ENCODE measurements at places on chromosomes 5 and 9.

- DNase-seq = no peak
Observed at GRCh38 chr5:54713923-54714581, 196.5 kb downstream of the SNX18 start.

- no peak for DNase-seq
Observed at GRCh38 chr5:138353560-138354080, 1.1 kb downstream of the KDM3B start.

DNA sequence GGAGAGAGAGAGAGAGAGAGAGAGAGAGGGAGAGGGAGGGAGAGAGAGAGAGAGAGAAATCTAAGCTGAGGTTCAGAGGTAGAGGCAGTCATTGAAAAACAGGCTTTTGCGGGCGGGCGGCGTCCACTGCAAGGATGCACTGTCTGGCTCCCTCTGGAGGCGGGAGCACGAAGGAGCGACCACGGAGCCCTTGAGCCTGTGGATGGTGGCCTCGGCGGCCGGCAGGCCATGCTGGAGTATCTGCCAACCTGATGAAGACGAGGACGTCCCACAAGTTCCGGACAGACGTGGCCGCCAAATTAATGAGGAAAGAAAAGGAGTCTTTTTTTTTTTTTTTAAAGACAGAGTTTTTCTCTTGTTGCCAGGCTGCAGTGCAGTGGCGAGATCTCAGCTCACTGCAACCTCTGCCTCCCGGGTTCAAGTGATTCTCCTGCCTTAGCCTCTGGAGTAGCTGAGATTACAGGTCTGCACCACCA is 2.2 kb upstream of the CCDC125 start:
- peak; percentile 58 for DNase-seq

GRCh38 chr5:143314659-143315058 is 88.8 kb downstream of the NR3C1 start:
- no peak for DNase-seq

GRCh38 chr5:181163487-181164075 is 16.2 kb downstream of the OR2V2 start:
- no peak for DNase-seq

- no peak for DNase-seq
Observed at GRCh38 chr9:87766697-87767096, 40.8 kb downstream of the CTSL start.

- DNase-seq = no peak
Observed at GRCh38 chr9:35914301-35914807, 5.1 kb downstream of the SPAAR start.

GRCh38 chr5:155455791-155456514 is 442.4 kb downstream of the KIF4B start:
- no peak for DNase-seq

DNA sequence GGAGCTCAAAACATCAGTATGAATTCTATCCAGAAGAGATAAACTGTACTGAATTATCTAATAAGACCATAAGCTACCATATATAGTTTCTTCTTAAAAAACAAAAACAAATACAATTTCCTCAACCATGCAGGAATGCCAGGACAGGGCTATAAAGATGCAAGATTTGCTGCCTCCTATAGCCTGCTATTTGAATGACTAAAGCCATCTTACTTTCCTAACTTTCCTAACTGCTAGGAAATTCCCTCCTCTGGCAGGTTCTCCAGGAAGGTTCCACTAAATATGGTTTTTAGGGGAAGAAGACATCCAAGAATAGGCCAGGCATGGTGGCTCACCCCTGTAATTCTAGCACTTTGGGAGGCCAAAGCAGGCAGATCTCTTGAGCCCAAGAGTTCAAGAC is 15.1 kb downstream of the KIF27 start:
- DNase-seq = no peak

GRCh38 chr5:174563899-174564298 is 160.5 kb upstream of the MSX2 start:
- no peak for DNase-seq

DNA sequence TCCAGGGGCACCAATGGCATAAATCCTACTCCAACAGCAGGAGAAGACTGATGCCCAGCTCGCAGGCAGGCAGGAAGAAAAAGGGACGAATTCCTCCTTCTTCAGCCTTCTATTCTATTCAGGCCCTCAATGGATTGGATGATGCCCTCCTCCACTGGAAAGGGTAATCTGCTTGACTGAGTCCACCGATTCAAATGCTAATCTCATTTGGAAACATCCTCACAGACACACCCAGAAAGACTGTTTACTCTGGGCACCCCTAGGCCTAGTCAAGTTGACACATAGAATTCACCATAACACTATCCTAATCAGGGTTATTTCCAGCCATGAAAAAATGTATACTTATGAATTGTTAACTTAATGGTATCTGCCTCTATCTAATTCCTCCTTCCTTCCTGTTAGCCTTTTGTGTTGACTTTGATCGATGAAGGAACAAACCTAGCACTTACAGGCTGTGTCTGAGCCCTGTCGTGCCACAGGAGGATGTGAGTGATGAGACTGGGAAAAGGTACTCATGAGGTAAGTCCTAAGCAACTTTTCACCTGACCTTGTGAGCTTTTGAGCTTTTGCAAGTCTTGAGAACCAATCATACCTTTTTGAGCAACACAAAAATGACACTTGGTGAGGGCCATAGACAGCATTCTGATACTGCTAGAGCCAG is 36.5 kb downstream of the FOXD1 start:
- DNase-seq = no peak

DNA sequence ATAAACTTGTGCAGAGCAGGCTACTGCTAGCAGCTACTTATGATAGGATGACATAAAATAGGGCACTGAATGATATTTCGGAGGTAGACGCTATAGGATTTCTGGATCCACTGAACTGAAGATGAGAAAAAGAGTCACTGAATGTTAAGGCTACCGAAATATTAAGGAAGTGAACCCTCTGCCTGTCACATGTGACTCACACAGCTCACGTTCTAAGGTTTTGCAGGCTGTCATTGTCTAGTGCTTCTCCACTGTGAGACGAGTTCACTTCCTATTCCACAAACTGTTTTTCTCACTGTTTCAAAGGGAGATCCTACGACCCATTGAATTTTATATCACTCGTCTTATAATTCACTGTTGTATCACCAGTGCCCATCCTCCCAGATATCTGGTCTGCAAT is 100.8 kb downstream of the CTNND2 start:
- no peak for DNase-seq

GRCh38 chr5:175489693-175490443 is 11.5 kb downstream of the SFXN1 start:
- no peak for DNase-seq

- no peak for DNase-seq
Observed at GRCh38 chr5:32276173-32276853, 36.4 kb downstream of the MTMR12 start.

DNA sequence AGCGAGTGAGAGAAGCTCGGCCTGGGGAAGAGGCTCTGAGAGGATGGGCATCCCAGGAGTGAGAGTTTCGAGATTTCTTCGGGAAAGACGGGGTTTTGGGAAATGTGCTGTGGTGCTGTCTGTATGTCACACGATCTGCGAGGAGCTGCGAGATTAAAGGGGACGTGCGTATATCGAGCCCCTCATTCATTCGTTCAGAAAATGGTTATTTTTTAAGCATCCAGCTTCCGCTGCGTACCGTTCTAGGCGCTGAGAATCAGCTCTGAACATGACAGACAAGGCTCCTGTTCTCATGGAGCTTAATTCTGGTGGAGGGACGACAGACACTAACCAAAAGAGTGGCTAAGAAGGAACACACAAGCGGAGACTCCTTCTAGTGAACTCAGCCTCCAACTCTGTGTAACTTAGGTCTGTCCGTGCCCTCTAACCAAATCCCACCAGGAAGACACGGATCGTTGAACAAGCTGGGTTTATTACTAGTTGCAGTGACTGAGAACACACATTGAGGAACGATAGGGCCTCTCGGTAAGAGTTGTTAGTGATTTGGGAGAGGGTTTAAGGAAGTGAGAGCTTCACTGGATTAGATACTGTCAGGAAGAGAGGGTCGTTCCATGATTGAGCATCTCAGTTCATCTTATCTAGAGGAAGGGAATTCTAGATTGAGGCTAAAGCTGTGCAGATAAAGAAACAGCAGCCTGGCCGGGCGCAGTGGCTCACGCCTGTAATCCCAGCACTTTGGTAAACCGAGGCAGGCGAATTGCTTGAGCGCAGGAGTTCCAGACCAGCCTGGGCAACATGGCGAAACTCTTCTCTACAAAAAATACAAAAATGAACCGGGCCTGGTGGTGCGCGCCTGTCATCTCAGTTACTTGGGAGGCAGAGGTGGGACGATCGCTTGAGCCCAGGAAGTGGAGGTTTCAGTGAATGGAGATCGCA is 1.0 kb upstream of the FBXW11 start:
- no peak for DNase-seq

DNA sequence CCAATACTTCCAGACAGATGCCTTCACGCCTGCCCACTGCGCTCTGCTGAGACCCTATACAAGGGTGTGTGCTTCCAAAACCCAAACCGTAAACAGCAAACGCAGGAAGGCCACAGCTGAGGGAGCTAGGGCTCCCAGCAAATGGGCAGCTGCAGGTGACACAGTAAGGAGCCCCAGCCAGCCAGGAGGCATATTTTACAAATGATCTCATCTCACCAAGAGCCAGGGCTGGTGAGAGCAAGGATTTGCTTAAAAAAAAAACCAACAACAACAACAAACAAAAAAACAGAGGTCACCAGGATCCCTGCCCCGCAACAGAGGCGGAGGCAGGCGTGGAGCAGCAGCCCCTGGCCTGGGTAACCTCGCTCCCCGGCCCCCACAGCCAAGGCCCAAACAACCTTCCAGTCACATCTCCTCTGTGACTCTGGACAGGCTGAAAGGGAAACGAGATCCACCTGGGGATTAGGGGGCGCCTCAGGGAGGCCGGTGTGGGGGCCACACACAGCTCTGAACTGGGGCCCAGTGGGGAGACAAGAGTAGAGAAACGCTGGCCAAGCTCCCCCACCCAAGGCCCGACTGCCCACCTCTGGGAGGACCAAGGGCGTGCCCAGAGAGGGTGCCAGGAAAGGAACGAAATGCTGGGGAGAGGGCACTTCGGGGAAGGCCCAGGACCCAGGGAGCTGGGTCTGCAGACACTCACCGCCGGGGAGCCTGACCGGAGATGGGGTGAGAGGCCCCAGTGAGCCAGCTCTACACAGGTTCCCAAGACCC is 3.3 kb downstream of the NACC2 start:
- no peak for DNase-seq

DNA sequence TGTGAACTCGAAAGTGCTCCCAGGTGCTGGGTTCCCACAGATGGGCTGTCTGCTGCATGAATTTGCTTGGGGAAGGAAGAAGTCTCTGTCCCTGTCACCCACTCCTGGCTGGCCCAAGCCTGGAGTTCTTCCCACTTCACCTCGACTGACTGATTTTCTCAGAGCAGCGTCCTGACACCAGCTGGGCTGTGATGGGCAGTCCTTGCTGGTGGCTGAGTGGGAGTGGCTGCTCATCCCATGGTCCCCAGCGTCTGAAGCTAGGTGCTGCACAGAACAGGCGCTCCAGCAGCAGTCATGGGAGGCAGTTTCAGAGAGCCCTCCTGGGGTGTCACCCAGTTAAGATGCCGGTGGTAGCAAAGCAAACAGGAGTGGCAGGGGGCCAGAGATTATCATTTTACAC is 10.1 kb upstream of the NEURL1B start:
- DNase-seq = no peak

GRCh38 chr9:4508907-4509589 is 18.8 kb downstream of the SLC1A1 start:
- DNase-seq = no peak

DNA sequence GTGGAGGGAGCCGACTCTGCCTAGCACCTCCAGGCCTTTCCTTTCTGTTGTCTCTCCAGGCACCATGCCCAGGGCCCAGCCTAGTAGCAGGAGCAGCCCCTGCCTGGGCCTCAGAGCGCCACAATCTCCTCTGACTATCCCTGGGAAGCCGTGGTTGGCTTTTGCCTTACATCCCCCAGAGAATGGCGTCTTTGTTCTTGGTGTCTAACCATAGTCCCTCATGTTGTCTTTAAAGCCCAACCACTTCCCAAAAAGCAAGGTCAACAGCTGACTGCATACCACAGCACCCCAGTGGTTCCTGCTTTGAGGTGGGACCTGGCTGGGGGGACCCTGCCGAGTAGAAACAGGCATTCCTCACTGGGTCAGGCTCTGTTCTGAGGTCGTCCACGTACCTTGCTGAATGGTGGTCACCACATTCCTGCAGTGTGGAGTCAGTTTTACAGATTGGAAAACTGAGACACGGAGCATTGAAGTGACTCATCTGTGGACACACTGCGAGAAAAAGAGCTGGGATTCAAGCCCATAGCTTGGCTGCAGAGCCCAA is 13.7 kb upstream of the CERCAM start:
- no peak for DNase-seq

GRCh38 chr5:178113141-178113787 is at the start of gene N4BP3:
N4BP3 (plus strand) TSS chr5:178113532; CDS start chr5:178119584, 6,052 bp downstream.
- DNase-seq = peak; percentile 81

DNA sequence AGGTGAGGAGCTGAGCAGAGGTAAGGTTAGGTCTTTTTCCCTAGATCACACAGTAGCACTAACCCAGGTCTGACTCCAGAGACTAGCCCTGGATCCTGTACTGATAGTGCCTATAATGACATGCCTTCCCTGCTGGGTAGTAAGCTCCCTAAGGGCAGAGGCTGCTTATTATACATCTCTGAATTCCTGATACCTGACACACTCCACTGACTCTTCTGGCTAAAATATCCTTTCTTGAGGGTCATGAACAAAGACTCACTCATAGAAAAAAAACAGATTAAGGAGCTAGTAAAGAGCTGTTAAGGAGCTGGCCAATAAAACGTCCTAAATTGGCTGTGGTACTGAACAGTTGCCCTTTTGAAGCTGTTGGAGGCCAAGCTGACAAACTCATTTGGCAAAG is 149.0 kb upstream of the ITGA1 start:
- DNase-seq = no peak

DNA sequence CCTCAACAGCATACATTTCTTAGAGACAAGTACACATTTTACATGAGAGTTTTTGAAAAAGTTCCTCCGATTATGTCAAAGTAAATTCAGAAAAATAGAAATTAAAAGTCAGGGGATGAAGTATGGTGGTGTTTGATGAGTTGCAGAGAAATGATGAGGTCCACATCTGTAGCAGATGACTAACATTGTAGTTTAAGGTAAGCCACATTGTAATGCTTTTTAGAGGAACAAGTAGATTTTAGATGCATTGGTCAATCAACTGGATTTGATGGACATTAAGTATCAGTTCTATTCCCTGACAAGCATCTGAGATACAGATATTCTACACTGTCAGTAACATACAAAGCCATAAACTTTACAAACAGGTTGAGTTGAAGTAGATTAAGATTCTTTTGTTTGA is 402.4 kb upstream of the RORB start:
- DNase-seq = no peak

- no peak for DNase-seq
Observed at GRCh38 chr5:98964621-98965020, 35.8 kb upstream of the CHD1 start.

- no peak for DNase-seq
Observed at GRCh38 chr5:148858106-148858505, 31.7 kb downstream of the ADRB2 start.

- no peak for DNase-seq
Observed at GRCh38 chr5:128674837-128675446, 136.9 kb upstream of the FBN2 start.

DNA sequence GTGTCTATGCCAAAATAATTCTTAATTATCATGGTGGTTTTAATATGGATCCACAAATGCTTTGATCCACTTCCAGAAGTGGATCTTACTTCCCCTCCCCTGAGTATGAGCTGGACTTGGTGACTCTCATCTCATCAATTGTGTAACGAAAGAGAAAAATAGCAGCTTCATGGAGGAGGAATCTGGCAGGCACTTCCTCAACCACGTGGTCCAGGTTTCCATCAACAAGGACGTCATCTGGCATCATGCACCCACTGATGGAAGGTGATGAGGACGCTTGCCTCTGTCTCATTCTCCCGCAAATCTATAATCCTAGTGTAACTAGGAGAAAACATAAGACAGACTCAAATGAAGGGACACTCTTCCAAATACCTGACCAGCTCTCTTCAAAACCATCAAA is 54.6 kb upstream of the S1PR3 start:
- DNase-seq = no peak

Measured in activated T-helper 9 cell treated with anti-CD3 and anti-CD28 coated beads, Interleukin-2, amount 50 U/mL, for 16 hours (primary cell).